ENCODE measurements at places on chromosomes 5 and 9.

- DNase-seq = no peak
These were observed 149.2 kb upstream of the RGMB start for GRCh38 chr5:98624145-98624880.

DNA sequence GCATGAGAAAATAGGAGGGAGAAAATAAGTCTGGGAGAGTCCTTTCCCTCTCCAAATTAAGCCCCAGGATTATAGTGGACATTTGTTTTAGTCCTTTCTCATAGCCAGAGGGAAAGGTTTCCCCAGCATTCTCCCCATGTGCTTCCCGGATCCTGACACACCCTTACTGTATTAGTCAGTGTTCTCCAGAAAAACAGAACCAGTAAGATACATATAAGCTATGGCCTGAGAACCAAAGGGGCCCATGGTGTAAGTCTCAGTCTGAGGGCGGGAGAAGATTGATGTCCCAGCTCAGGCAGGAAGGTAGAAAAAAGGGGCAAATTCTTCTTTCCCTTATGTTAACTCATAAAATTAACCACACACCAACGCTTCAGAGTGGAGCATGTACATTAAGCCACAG lies 25.6 kb upstream of the SPATA31D4 start:
- no peak for DNase-seq

DNA sequence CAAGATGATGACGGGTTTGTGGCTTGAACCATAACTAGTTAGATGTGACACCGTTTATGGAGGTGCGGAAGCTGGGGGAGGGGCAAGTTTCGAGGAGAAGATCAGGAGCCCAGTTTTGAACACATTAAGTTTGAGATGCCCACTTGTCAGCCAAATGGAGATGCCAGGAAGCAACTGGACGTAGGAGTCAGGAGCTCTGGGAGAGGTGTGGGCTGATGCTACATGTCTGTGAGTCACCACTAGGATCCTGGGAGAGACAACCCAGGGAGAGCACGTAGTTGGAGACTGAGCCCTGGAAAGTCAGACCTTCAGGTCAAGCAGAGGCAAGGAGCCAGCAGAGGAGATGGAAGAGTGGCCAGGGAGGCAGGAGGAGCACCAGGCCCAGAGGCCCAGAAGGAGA lies 48.8 kb upstream of the SLC25A51 start:
- DNase-seq = no peak

DNA sequence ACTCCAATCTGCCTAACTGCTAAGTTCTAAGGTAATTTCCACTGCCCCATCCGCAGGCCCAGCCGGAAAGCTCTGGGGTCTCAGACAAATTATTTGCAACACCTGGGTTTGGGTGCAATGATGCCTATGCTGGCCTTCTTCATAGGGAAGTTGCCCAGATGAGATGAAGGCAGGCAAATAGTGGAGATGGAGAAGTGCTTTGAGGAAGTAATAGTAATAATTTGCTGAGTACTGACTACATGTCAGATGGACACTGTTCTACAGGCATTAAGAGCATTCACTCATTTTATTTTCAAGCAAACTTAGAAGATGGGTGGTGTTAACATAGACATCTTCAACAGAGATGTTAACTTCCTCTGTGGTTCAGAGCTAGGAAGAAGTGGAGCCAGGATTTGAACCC lies 3.8 kb downstream of the PCDH12 start:
- no peak for DNase-seq

DNA sequence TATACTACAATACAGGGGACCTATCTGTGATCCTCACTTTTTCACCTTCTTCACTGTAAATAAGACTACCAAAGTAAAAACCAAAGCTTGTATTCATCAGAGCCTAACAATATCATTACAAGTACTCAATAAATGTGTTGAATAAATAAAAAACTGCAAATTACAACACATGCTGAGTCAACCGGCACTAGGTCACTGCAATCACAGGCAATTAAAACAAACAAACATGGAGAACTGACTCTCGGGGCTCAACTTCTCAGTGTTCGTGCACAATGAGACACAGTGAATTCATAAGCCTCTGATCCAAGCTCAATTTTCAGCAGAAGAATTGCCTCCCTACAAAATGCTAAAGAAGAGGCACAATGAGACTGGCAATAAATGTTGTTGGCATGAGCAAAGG lies 69.2 kb downstream of the CDK5RAP2 start:
- no peak for DNase-seq

DNA sequence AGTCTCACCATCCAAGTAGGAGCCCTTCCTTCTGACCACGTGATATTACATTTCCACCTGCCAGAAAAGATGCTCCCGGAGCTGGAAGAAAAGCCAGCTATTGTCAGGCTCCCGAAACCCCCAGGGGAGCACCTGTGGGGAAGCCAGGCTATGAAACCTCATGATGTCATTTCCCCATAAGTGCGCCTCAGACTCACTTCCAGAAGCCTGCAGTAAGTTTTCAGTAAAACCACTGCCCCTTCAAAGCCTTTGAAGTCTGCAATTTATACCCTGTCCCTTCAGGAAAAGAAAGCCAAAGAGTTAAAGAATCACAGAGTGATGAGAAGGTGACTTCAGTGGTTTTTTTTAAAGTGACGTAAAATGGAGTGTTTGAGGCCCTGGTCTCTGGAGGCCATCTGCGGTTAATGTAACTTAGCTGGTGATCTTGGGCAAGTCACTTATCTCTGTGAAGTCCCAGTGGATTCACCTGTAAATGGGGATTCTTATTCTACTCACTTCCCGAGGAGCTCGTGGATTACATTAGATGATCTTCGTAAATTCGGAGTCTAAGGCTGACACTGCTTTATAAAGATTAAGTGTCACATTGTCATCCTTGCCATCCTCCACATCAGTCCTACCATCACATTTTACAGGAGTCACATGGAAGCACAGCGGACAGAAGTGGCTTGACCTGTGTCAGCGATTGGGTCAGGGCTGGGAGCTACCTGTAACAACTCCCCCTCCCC lies 2.6 kb upstream of the SEMA6A start:
- DNase-seq = no peak

DNA sequence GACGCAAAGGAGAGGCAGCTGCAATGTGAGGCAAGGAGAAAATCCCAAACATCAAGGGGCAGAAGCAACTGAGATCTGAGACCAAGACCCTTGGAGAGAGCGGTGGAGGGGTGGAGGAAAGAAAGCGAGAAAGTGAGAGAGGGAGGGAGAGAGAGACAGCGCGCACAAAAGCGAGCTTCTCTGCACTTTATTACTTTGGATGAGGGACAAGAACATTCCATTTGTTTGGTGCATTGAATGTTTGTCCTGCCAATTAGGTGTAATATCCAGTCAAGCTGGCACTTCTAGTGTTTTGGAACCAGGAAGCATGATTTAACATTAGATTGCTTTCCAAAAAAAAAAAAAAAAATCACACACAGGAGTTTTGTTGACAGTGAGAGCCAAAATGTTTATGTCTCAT lies 1.4 kb downstream of the CAST start:
- no peak for DNase-seq

DNA sequence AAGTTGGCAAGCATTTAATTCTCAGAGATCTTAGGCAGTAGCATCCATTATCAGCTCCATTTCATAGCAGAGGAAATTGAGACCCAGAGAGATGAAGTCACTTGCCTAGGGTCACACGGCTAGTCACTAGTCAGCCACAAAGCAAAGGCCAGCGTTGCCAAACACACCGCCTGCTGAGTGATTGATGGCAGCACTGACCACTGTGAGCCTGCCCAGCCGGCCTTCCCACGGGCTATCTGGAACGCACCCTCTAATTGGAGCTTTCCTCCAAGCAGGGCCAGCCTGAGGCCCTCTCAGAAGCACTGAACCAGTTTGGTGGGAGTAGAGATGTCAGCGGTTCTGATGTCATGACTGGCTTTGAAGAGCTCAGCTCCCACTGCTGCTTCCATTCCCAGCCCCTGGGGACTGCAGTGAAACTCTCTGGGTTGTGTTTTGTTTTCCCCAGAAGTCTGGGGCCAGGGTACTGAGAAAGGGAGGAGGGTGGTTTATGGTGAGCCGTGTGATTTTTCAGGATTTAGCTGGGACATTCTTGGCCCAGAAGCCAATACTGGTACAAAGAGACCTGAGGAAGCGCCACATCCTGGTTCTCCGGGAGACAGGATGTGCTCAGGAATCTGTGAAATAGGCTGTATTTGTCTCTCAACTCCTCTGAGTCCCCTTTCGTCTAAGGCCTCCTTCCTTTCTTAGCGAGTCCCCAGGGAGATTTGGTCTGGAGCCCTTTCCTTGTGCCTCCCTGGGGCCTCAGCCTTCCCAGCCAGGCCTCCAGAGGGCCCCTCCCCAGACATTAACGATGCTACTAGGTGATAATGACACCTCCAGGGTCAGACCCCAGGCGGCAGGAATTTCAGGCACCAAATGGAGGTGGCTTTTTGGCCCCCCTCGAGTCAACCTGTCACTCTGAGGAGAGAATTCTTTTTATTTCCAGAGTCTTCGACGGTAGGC lies 44.5 kb downstream of the SPRY4 start:
- DNase-seq = no peak
